ENCODE measurements at places on chromosomes 12 and 14.

- DNase-seq: no peak
Measured at GRCh38 chr14:67564236-67564635, 31.1 kb downstream of the PLEKHH1 start.

- DNase-seq: no peak
Measured at GRCh38 chr12:98053202-98053601, 462.2 kb upstream of the TMPO start.

DNA sequence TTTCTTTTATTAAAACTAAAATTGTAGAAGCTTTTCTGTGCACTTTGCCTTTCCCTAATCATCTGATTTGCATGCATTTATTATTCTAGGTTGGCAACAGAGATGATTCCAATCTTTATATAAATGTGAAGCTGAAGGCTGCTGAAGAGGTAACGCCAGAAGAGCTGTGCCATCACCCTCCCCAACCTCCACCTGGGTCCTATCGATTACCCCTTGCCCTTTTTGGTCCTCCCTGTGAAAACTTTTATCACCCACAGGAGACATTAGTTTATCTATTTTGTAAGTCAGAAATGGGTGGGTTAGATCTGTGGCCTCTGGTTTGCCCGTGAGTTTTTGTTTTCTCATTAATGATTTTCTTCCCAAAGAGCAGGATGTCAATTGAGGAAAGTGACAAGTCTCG, 22.8 kb downstream of the MTHFD1 start:
- no peak for DNase-seq

GRCh38 chr14:100083706-100084105, 18.5 kb downstream of the EVL start:
- DNase-seq: no peak
